CD4-positive, alpha-beta T cell treated with Interleukin-1 beta for 1 hour (primary cell): ENCODE measurements at places on chromosomes 2 and 18.

GRCh38 chr2:99900556-99900955, 241.8 kb downstream of the AFF3 start:
- DNase-seq = no peak

- DNase-seq = no peak
These were observed 189.2 kb downstream of the UXS1 start for GRCh38 chr2:106004851-106005250.

DNA sequence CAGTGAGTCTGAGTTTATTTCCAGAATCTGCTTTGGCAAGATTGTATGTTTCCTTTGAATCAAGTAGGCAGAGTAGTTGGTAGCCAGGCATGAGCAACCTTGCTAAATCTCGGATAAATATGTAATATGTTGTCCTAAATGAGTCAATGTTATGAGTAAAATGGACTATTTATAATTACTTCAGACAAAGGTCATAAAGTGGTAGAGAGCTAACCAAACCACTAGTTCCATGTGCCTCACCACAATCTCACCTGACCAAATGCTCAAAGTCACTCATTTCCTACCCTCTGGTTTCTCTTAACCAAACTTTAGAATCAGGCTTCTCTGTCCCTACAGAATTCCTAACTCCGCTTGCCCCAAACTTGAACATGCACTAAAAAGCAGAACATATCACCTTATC, 261.2 kb upstream of the FSIP2 start:
- DNase-seq = no peak

DNA sequence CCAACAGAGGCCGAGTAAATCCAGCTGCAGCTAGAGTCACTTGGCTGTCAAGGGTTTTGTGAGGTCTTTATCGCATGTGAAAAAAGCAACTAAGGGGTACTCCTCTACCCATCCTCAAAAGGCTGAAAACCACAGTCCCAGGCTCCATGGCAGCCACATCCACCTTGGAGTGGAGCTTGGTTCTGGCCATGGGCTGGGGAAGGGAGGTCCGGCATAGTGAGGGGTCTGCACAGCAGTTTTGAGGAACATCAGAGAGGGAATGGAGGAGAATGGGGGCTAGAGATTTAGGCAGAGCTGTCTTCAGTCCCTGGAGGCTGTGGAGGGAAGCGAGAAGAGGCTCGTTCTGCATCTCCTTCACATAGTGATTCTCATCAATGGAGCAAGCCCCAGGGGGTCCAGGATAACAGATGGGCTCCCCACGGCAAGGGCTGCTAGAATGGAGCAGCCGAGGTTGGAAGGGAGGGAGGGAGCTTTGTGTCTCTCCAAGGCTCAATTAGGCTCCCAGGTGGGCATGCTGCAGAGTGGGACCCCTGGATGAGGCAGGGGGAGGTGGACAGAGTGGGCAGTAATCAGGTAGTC, 21.0 kb downstream of the MROH2A start:
- DNase-seq = no peak

DNA sequence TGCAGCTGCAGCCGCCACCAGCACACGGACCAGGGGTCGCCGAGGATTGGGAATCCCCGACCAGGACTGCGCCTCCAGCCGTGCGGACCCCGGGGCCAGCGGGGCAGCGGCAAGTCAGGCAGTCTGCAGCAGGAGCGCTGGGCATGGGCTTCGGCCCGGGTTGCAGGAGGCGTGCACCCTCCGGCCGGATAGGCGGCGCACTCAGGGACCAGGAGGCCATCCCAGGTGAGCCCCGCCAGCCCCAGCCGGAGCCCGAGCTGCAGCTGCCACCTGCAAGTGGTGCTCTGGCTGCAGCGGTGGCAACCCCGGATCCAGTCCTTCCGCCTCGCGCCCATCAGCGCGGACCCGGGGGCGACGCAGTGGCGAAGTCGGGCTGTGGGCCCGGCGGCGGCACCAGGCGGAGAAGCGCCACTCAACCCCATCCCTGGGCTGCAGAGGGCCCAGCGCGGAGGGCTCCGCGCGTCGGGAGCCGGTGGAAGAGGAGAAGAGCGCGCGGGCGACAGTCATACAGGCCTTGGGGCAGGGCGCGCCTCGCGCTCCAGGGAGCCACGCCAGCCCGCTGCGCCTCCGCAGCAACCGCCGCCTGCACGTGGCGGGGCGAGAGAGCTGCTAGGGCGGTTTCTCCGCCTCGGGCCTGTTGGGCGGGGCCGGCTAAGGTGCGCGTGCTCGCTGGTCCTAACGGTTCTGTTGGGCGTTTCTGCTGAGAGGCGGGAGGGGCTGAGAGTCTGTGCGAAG, 73.8 kb downstream of the RPIA start:
- DNase-seq = peak; percentile 16

DNA sequence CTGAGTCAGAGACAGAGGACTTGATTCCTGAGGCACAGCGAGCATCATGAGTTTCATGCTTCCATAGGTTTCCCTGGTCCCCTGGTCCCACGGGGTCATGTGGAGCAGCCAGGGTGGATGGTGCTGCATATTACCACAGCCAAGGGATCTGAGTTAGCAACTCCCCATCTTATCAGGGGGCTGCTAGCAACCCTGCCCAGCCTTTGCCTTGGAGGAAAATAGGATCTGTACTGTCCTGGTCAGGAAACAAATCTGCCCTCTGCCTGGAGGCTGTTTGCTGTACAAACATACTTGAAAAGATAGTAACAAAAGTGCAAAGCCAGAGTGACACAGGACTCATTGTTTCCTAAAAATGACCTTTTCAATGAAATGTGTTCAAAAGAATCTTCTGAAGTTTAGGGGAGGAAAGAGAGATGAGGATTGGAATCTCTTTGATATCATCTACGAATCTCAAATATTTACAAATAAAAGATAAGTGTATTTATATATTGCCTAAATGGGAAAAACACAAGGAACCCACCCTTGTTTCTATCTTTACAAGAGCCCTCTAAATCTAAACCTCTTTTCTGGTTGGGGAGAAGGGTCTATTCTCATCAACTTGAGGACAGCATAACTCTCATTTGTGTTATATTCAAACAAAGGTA, 194.8 kb downstream of the CD226 start:
- no peak for DNase-seq

DNA sequence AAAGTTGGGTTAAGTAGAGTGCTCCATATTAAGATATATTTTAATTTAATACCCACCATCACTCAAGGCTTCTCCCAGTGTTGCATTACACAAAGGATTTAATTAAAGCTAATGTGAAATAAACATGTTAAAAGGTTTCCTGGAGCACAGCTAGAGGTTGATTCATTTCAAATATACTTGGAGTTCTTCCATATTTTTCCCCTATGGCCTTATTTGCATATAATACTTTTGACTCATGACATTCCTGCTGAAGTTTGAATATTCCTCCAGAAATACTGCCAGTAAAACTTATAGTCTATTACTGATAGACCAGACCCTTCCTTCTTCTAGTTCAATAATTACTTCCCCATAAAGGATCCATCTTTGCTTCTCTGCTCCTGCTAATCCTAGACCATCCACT, 227.5 kb downstream of the GULP1 start:
- no peak for DNase-seq
